ENCODE measurements at places on chromosomes 1 and 21.
A peak's percentile ranks its signal among the peaks of the same experiment; 100 is the strongest.

GRCh38 chr1:248733566-248733965 lies 22.0 kb downstream of the LYPD8 start:
- DNase-seq: no peak

- DNase-seq: peak; percentile 12
Observed at GRCh38 chr1:210558302-210558701, 229.6 kb downstream of the HHAT start.

GRCh38 chr1:198936371-198937083 lies 297.7 kb downstream of the PTPRC start:
- peak; percentile 53 for DNase-seq

- DNase-seq: peak; percentile 49
Observed at GRCh38 chr1:227315629-227316346, 2.5 kb downstream of the CDC42BPA start.

DNA sequence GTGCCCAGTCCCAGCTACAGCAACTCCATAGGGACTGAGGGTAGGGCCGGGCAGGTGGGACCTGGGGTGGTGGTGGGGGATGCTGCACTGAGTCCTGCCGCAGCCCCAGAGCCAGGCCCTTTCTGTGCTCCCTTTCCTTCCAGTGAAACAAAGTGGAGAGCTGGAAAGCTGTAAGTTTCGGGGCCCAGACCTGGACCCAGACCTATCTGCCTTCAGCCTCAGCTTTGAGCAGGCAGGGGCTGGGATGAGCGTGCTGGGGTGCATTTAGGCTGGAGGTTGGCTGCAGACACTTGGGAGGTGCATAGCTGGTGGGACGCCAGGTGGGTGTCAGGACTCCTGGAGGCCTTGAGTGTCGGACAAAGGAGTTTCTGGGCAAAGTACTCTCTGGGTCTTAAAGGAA lies 92.7 kb upstream of the C1orf174 start:
- DNase-seq: no peak

GRCh38 chr1:224540535-224540934 lies 75.6 kb upstream of the CNIH3 start:
- no peak for DNase-seq

DNA sequence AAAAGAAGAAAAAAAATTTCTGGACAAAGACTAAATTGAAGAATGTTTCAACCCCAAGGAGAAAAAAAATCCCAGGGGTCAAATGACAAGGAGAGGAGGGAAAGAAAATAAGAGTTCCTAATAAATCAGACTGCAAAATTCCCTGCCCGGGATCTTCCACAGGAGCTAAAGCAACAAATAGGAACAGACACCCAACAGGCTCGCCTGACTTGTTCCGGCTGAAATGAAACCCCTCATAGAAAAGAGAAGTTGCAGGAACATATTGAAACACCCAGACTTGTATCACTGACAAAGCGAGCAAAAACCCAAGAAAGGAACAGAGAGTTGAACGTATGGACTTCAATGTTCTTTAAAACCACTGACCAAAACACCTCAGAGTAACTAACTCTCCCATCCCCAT lies 123.0 kb downstream of the TIAM1 start:
- no peak for DNase-seq

- peak; percentile 43 for DNase-seq
Observed at GRCh38 chr1:3120140-3120539, 51.1 kb downstream of the PRDM16 start.

- no peak for DNase-seq
Observed at GRCh38 chr1:180566026-180566425, 7.3 kb downstream of the OVAAL start.

DNA sequence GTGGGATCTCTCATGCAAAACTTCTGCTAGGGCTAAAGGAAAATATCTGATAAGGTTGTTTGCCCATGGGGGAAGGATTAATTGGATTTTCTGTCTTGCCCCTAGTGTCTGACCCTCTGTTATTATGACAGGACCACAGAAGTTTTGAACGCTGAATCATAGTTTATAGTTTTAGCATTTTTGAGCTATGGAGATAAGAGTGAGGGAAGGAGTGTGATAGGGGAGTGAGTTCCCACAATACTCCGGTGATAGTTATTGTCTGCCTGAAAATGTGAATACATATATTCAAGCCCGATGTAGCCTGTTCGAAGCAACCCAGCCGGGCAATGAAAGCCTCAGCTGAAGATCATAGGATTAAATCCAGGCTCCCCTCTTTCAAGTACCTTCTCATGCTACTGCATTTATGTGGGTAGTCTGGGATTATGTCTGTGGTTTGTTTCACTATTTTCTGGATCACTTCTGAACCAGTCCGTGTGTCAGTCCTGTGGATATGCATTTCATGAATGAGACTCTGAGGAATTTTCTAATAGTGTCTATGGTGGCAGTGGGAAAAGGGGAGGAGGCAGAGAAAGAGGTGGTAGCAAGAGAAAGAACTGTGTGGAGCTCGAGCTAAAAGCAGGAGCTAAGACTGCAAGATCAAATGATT lies 258.7 kb downstream of the DISC1 start:
- DNase-seq: peak; percentile 52
